ENCODE measurements at places on chromosomes 3 and 15.

GRCh38 chr3:152595975-152596821, 238.7 kb upstream of the P2RY1 start:
- DNase-seq: no peak

DNA sequence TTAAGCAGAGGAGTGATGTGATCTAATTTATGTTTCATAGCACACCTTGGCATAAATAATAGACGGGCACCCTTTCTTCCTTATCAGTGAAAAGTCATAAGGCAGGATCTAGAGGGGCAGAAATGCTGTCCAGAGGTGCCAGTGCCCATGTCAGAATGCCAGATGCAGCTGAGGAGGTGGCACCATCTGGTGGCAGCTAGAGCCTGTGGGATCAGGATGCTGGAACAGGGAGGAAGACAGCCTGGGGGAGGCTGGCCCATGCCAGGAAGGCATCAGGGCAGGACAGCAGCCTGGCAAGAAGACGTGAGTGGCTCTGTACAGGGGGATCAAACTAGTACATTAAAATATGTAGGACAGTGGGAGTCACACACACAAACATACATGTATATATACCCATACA, 16.5 kb downstream of the MYH15 start:
- no peak for DNase-seq

- no peak for DNase-seq
Measured at GRCh38 chr15:80849308-80849707, 70.1 kb downstream of the CEMIP start.

GRCh38 chr3:60325610-60326170, 925.6 kb downstream of the FHIT start:
- DNase-seq: no peak

DNA sequence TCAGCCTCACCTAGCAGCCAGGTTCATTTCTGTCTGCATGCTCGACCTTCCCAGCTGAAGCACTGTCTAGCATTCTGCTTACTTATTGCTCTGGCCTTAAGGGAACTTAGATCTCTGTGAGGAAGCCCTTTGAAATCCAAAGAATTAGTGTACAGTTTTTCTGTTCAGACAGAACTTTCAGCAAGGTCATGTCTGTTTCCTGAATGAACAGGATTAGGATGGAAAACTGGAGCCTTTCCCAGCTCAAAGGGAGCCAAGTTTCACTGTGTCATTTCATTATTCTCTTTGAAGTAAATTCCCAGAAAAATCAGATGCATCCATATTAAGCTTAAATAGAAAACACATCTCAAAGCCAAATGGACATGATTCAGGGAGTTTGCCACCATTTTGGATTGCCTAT, 457.3 kb upstream of the KCNMB2 start:
- no peak for DNase-seq

DNA sequence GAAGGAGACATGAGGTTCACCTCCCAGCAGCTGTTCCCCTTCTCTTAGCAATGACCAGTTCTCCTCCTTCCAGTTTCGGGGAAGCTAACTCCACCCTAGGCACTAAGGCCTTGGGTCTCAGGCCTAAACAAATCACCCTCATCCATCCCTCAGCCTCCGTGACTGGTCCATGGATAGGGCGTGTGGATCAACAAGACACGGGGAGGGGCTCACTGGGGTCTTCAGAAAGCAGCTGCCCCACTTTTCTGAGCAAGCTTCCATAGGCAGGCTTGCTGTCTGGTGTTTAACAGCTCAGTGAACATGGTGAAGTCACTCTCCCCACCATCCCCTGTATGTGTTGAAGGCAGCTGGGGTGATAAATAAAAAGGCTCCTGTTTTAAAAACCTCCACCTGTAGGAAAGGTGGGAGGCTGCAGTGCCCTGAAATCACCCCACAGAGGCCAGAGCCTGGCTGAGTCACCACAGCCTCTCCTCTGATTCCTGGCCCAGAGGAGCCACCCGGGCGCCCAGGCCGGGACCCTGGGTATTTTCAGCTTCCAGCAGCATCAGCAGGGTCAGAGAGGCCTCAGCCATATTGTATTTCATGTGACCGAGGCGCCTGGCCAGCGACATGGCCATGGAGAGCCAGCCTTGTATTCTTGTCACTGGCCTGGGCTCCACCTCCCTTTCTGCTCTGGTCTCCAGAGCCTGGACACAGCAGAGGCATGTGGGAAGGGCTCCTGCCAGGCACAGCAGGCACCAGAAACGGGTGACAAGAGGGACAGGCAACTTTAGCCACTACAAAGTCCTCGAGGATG, 60.3 kb upstream of the HERC1 start:
- no peak for DNase-seq

GRCh38 chr3:109021556-109021955, 67.9 kb upstream of the GUCA1C start:
- DNase-seq: no peak

DNA sequence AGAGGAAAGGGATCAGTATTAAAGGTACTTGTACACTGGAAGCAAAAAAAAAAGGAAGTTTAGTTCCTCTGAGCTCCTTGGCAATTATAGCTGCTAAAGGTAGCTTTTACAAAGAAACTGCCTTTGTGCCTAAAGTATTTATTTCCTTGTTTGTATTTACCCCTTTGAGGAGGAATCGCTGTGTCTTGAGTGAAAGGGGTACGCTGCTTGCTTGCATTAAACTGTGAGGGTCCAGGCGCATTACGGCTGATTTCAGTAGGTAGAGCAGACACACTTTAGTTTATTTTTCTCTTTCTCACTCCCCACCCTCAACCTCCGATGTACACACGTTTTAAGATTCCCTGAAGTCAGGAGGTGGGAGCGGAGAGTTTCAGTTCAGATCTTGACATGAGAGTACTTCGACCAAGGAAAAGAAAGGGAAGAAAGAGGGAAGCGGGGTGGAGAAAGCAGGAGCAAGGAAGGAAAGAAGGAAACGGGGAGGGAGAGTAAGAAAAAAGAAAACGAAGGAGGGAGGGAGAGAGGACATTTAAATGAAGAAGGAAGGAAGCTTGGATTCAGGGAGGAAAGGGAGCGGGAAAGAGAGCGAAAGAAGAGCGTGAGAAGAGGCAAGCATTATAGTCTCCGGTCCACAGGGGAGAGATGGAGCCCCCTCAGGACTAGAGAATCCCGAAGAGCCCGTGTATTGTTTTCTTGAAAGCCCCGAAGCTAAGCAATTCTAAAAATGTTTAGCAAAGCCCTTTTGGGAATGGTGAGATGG, 1.2 kb upstream of the MME start:
- DNase-seq: no peak

GRCh38 chr15:26772154-26773066, at the start of gene GABRB3:
GABRB3 (minus strand) TSS chr15:26773066.
- no peak for DNase-seq

- DNase-seq: no peak
Measured at GRCh38 chr3:153927107-153927506, 194.1 kb upstream of the ARHGEF26 start.

GRCh38 chr15:62887113-62887570, 155.4 kb upstream of the TPM1 start:
- no peak for DNase-seq

- no peak for DNase-seq
Measured at GRCh38 chr3:52333869-52334557, 17.9 kb downstream of the DNAH1 start.

DNA sequence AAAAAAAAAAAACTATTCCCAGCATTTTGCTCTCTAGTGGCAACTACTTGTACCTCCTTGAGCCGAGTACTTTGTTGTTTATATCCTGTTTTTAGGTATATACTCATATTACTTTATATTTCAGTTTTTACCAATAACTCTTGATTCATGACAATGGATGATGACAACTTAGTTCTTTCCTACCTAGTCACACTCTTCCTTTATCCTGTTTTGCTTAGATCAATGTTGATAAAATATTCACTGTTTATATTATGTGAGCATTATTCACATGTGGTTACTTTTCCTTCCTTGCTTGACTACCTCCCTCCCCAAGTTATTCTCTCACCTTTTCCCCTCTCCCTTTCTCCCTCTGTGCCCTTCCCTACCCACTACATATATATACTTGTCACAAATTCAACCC, 53.7 kb downstream of the NKIRAS1 start:
- no peak for DNase-seq

DNA sequence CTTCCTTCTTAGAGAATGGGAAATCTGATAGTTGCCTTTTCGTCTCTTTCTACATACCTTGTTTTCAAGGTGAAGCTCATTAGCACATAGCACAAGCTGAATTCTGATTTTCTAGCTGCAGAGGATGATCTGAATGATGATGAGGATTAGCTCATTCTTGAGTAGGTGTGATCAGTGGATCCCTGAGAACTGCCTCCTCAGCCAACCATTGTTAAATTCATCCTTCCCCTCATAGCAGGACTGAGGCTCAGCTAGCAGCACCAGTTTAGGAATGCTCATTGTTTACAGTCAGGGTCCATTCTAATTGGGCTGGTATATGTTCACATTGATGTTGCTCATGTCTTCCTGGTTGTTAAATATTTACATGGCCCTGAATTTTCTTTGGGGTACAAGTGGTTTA, 299.9 kb upstream of the MME start:
- no peak for DNase-seq

DNA sequence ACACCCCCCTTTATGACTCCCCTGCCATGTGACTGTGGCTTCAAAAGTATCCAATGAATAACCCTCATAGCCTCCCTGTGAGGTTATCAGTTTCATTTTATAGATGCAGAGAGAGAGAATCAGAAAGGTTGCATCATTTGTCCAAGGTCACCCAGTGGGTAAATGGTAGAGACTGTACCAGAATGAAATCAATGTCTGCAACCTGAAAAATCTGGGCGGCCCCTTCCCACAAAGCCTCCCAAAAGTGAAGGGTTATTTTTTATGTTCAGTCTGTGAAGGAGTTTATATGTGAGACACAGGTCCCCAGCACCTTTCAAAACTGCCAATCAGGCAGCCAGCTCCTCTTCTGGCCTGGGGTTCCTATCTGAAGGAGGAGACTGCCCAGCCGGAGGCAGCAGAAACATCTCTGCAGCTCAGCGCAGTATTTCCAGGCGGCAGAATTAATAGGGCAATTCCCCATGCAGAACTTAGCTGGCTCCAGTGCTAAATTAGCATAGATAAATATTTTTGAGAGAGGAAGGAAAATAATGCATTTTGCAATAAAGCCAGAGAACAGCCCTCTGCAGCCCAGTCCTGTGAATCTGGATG, 130.8 kb upstream of the PRR20G start:
- DNase-seq: no peak

GRCh38 chr3:141082064-141082463, 30.9 kb downstream of the SPSB4 start:
- no peak for DNase-seq

DNA sequence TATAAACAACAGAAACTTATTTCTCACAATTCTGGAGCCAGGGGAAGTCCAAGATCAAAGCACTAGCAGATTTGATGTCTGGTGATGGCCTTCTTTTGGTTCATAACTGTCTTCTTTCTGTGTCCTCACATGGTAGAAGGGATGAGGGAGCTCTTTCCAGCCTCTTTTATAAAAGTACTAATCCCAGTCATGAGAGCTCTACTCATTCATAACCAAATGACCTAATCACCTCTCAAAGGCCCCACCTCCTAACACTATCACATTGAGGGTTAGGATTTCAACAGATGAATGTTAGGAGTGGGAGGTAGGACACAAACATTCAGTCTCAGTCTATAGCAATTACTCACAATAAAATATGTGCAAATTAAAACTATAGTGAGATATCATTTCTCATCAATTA, 50.1 kb upstream of the UBE2E2 start:
- DNase-seq: no peak

- DNase-seq: no peak
Measured at GRCh38 chr3:13708301-13708700, 159.4 kb downstream of the FBLN2 start.

DNA sequence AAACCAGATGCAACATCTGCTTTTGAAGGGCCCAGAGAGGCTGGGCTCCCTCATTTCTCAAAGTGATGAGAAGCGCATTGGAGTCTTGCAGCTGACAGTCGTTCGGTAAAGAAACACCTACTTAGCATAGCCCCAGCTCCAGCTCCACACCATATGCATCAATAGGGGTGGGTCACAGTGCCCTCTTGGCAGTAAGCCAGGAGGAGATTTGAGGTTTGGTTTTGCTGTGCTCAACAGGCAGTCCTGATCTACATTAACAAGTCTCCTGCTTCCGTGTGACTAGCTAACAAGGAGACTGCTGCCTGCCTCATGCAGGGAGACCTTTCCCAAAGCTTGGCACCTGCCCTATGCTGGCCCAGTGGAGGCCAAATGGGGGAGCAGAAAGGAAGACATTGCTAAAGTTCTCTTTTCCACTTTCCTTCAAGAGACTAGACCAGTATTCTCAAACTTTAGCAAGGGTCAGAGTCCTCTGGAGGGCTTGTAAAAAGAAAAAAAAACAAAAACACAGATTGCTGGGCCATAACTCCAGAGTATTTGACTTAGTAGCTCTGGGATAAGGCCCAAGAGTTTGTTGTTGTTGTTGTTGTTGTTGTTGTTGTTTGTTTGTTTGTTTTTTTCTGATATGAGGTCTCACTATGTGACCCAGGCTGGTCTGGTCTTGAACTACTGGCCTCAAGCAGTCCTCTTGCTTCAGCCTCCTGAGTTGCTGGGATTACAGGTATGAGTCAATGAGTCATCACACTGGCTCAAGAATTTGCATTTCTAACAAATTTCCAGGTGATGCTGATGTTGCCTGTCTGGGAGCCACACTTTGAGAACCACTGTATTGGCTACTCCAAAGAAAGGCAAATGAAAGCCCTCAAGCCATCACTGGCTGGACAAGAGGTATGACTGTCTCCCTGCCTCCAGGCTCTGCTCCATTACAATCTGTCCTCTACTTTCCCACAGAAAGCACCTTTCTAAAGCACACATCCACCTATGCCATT, 294.9 kb downstream of the RORA start:
- DNase-seq: no peak

DNA sequence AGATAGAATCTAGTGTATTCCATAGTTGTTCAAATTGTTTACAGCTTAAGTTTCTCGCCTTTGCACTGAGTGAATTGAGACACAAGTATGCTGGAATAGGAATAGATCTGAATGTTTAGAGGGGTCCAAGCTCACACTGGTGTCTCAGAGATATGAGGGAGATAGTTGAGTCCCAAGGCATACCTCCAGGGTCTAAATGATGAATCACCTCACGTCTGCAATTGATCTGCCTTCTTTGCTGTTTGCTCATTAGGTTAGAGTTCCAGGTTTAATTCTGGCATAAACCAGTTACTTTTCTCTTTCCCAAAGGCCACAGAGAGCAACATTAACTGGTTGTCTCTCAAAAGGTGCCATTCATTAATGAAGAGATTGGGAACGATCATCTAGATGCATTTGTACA, 106.3 kb upstream of the MME start:
- DNase-seq: no peak

DNA sequence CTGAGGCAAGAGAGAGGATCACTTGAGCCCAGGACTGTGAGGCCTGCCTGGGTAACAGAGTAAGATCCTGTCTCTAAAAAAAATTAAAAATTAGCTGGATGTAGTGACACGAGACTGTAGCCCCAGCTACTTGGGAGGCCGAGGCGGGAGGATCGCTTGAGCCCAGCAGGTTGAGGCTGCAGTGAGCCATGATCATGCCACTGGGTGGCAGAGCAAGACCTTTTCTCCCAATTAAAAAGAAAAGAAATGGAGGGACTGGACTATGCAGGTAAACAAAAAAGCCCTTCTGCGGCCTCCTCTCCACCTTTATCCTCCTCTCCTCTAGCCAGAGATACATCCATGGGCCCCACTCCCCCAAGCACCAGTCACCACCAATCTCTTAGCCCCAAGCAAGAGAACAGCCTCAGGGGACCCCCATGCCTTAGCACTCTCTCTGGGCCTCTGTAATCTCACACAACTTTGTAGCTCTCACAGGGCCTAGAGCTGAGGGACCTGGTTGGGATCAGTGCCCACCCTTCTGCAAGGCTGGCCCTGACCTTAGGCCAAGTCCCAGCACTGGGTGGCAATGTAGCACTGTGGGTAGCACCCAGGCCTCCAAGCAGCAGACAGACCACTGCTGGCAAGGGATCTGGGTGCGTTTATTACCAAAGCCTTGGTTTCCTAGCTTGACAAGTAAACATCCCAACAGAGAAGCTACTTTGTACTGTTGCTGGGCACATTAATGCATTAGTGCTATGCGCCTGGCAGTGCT, 43.4 kb downstream of the FAM174B start:
- no peak for DNase-seq
